ENCODE measurements at places on chromosomes 7 and 10.
A peak's percentile ranks its signal among the peaks of the same experiment; 100 is the strongest.

GRCh38 chr7:106737202-106737562 lies 76.2 kb upstream of the CCDC71L start:
- no peak for DNase-seq

- DNase-seq = no peak
These were observed 141.1 kb upstream of the CDK13 start for GRCh38 chr7:39808796-39809481.

- DNase-seq = no peak
These were observed 13.9 kb downstream of the LMTK2 start for GRCh38 chr7:98120559-98120958.

DNA sequence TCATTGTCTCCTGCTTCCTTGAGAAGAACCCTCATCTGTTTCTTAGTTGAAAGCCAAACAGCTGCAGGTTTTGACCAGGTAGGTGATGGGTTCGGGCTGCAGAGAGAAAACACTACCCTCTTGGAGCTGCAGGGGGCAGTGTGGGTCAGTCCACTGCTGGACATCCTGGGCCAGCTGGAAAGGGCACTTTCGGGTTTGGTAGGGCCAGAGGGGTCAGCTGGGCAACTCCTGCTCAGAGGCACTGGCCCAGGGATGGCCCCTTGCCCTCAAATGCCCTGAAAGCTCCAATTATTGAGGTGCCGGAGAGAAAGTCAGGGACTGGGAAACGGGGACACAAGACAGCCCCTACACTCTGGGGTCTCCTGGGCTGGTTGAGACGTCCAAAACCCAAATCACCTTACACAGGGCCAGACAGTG lies 90.7 kb downstream of the MKI67 start:
- DNase-seq = peak; percentile 78

DNA sequence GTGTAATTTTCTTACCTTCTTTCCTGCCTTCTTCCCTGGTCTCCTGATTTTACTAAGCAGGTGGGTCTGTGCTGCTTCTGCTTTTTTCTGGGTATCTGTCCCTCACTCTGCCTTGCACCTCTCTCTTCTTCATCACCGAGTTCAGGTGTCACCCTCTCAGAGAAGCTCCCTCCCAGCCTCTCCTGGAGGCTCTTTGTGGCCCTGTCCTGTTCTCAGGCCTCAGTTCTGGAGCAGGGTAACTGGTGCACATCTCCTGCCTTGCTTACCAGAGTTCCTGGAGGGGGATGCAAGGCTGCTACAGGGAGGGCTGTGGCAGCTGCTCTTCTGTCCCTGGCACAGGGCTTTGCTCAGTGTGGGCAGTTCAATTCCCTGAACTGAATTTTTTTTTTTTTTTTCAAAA lies 66.1 kb downstream of the RBM33 start:
- no peak for DNase-seq
